NCI-H1694 treated with DMSO at 0.1 percent for 48 hours (cell line): ENCODE measurements at places on chromosomes 12 and 14.
A peak's percentile ranks its signal among the peaks of the same experiment; 100 is the strongest.

DNA sequence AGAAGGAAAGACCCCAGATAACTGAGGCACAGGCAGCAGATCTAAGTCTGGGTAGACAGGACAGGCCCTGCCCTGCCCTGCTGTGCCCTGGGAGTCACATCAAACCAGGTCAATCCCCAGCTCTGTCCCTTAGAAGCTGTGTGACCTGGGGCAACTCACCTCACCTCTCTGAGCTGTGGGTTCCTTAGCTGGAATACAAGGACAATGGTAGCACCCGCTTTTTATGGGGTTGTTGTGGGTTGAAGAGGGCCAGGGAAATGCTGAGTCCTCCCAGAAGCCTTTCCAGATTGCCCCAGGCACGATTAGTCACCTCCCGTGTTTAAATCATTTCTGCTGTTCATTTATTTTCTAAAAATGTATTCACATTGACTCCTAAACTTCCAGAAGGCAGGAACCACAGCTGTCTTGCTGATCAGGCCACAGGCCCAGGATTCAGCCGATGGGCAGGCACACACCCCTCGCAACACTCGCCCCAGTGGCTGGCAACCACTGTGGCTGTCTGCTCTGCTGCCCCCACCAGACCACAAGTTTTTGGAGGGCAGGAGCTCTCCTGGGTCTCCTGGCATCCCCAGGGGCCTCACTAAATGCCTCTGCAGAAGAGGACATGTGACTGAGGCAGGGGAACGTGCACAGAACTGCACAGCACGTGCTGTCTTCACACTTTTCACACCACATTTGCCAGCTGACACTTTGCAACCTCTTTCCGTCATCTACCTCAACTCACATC lies 3.0 kb downstream of the SELPLG start:
- no peak for DNase-seq

GRCh38 chr12:662566-663292 lies 516 bp downstream of the NINJ2 start:
- DNase-seq = no peak

DNA sequence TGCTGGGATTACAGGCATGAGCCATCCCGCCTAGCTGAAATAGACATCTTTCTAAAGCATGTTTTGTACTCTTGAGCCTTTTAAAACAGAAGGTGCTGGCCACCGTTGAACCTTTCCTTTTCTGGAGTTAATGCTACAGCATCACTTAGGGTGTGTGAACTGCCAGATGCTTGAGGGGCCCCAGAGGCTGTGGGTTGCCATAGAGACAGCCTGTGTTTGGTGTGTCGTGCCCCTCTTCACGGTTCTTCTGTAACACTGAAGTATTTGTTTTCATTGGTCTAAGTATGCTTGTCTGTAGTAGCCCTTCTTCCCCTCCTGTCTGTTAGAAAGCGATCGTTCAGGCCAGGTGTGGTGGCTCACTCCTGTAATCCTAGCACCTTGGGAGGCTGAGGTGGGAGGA lies 30.8 kb downstream of the PLEKHG3 start:
- no peak for DNase-seq

DNA sequence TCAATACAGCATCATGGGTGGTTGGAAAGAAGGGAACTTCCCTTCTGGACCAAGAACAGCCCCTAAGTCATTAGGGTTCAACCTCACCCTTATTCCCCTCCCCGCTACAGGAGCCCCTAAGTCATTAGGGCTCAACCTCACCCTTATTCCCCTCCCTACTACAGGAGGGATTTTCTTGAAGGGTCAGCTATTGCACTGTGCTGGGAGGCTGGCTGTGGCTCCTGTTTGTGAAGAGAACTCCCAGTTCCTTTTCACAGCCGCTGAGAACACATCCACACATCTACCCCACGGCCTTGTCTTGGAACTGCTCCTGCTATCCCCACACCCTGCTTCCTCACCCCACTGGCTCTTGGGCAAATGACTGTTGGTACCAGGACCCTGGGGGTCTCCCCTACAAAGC lies 44.9 kb downstream of the ERH start:
- no peak for DNase-seq

DNA sequence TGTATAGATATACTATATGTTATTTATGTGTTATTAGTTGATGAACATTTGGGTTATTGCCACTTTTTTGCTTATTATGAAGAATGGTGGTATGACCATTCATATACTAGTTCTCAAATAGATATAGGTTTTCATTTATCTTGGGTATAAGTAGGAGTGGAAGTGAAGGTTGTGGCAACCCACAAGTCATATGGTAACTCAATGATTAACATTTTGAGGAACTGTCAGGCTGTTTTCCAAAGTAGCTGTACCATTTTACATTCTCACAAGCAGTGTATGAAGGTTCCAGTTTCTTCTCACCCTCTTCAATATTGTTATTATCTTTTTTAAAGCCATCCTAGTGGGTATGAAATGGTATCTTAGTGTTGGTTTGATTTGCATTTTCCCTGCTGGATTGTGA lies 19.0 kb upstream of the MSRB3 start:
- DNase-seq = no peak

DNA sequence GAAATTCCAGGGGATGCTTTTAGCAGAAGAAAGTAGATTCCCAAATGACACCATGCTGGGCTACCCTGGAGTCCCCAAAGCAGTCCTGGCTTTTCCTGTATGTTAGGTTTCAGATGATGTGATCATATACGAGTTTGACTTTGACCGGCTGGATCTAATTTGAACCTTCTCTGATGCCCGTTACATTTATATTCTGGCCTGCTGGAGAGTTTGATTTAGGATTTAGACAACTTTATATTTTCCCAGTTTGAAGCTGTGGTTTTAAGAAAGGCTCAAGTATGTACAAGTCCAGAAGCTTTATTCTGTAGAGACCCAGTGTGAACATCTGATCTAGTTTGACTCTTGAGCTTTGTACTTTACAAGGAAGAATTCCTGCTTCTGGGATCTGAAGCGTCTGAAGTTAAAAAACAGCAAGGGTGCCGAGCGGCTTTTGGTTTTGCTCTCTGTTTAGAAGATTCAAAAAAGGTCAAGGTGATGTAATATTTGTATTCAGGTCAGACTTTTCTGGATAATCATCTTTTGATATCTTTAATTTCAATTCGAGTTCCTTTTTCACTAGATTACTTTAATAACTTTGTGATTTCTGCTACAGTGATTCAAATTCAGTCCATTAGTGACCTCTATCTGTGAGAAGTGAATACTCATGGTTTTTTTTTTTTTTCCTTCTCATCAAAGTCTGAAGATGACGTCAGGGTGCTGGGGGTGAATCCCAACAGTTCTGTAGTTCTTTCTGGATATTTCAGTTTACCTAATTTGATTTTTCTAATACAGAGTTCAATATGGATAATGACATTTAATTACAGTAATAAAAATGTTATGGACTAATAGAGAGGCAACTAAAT lies 6.3 kb downstream of the FLRT2 start:
- peak; percentile 73 for DNase-seq

DNA sequence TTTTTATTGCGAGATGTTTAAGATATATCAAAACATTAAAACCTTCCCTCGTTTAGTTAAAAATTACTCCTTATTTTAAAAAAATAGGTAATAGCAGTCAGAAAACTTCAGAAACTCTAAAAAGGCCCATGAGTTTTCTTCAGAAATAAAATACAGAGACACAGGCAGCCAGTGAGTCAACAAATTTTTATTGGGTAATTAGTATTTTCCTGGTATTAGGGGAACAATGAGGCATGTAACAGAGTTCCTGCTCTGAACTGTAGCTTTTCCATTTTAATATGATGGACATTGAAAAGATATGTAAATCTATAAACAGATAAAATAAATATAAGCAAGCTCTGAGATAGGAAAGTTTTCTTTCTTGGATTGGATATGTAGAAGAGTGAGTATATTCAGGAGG lies 399 bp upstream of the ZNF705A start:
- DNase-seq = no peak

GRCh38 chr12:122282061-122282460 lies 15.8 kb upstream of the VPS33A start:
- DNase-seq = peak; percentile 19

DNA sequence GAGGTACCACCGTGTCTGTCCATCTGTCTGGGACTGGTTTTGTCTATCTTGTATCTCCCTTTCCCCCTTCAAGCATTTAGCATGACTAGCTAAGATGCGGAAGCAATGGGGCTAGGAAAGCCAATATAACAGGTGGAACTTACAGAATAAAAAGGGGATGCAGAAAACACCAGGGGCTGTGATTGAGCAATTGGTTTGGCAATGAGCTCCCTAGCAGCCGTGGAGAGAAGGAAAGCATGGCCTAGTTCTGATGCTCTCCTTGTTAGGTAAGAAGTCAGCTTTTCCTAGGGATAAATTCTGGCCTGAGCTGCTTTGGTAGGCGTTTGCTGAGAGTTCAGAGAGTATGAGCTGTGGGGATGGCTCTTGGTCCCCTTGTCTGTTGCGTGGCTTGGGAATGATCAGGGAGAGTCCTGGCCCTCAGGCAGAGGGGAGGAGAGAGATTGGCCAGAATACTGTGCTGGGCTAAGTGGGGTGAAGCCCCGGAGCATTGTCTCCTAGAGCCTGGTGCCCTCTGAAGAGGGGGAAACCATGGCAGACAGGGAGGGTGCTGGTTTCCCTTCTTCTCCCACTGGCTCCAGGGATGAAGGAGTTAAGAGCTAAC lies 7.1 kb downstream of the SETD1B start:
- DNase-seq = no peak

DNA sequence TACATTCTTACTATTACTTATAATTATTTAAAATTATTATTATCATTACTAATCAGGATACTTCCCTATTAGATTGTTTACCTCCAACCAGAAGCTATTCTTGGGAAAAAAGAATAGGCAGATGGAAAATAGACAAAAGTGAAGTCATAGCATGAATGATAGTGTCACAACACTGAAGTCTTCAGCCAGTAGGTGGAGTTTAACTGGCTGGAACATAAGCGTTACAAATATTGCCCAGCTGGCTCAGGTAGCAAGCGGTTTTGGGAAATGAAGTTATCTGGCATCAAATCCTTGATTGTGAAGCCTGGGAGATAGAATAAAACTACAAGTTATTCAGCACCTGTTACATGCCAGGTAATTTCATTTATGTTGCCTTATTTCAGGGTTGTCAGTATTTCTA lies 762.9 kb downstream of the C12orf50 start:
- no peak for DNase-seq

GRCh38 chr14:38053666-38054065 lies 154.0 kb upstream of the SSTR1 start:
- DNase-seq = no peak
